ENCODE measurements at places on chromosomes 6 and 20.
A peak's percentile ranks its signal among the peaks of the same experiment; 100 is the strongest.

- no peak for DNase-seq
These were observed 1.1 kb upstream of the SLC44A4 start for GRCh38 chr6:31879901-31880300.

- DNase-seq, result no peak
These were observed 33.5 kb downstream of the FAM8A1 start for GRCh38 chr6:17633465-17634188.

DNA sequence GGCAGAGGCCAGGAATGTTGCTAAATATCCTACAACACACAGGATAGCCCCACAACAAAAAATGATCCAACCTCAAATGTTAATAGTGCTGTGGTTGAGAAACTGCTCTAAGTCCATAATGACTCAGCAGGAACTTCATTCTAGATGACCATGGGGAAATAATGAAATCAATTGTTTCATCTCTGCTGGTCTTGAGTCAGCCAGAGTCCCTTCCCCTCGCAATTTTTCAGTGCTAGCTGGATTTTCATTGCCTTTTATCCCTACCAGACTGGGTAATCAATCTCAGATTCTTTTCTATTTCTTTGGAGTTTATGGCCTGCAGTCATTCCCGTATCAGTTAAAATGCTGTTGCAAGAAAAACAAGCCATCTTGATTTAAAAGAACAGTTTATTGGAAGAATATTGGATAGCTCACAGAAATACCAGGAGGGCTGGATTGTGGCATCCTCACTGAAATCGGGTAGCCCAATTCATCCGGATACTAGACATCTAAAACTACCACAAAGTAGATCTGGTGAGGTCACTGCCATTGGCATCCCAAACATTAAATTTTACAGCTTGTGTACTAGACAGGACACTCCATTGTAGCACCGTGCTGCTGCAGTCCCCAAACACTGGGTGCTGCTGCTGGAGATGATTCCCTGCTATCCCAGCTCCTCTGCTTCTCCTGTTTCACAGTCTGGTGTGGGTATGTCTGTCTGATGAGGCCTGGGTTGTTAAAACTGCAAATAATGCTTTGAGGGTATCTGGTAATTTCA, 30.3 kb upstream of the POPDC3 start:
- DNase-seq, result no peak

DNA sequence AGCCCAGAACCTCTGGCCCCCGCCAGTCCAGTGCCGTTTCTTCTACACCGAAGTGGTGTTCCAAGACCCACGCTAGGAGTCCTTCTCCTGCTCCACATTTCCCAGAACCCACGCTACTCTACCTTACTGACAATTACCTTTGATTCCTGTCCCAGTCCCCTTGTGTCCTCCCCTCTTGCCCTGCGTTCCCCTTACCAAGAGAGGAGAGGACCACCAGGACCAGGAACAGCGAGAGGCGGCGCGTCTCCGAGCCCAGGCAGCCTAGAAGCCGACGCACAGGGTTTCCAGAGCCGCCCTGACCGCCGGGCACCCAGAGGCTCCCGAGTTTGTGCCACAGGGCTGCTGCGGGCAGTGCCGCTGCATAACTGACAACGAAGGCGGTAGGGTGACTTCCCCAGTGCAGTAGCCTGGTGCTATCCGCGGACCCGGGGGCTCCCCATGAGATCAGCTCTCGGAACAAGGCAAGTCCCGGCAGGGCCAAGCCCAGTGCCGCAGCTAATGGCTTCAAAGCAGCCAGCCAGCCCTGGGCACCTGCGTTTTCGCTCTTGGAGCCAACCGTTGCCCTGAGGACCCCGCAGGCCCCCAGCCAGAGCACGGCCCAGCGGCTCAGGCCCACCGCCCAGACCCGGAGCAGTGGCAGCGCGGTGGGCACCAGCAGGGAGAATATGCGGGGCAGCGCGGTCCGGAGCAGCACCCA, 512 bp downstream of the TAP1 start:
- DNase-seq, result peak; percentile 78

- no peak for DNase-seq
These were observed 8.2 kb downstream of the SLC17A2 start for GRCh38 chr6:25922301-25922700.
